ENCODE measurements at places on chromosomes 5 and 9.

GRCh38 chr9:14326264-14326826, 12.4 kb upstream of the NFIB start:
- DNase-seq = no peak

- DNase-seq = no peak
Measured at GRCh38 chr5:56346741-56347535, 113.8 kb upstream of the ANKRD55 start.

DNA sequence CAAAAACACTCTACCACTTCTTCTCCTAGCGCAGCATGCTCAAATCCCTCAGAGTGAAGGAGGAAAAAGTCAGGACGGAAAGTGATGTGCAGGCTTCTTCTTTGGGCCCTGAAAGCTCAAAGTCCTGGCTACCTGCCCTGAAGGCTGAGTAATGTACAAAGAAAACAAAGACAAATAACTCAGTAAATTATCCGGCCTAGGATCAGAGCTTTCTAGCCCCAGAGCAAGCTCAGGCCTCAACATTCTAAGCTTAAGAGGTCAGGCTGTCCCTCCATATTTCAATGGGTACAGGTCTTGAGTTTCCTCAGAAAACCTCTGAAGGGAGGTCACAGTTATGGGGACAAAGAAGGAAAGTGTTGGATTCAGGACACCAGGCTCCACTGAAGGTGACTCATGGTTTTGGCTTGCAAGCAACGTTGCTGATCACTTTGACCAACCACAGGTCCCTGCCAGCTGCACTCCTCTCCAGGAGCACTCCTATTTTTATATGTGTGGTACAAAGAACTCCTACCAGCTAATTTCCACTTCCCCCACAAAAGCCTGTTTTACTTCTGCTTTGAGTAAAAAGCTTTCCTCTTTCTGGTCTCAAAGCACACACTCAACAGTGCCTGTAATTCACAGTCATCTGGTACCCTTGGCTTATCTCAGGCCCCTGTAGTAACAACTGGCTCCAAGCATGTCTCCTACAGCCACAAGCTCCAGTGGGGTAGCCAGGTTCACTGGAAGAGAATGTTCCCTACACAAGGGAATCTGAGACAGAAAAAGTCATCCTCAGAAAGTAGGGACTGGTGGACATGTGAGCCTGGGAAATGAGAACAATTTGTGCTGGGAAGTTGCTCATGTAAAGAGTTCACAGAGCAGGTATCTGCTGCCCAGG, 115.7 kb downstream of the UGCG start:
- no peak for DNase-seq

- DNase-seq = no peak
Measured at GRCh38 chr5:139875957-139876356, 80.3 kb downstream of the PSD2 start.

- no peak for DNase-seq
Measured at GRCh38 chr9:133640580-133641395, 4.6 kb downstream of the DBH start.

GRCh38 chr9:87549791-87550190, 52.1 kb downstream of the DAPK1 start:
- DNase-seq = no peak

DNA sequence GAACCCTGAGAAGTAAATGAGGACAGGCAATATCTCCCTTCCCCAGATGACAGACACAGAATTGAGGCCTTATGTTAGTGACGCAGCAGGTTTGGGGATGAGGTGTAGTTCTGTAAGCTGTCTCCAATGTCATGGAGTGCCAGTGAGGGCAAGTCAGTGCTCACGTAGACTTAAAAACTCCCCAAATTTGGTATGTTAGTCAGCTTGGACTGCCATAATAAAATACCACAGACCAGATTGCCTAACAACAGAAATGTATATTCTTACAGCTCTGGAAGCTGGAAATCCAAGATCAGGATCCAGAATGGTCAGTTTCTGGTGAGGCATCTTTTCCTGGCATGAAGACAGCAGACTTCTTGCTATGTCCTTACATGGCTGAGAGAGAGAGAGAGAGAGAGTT, 14.9 kb downstream of the FOXI1 start:
- DNase-seq = no peak

- no peak for DNase-seq
Measured at GRCh38 chr5:114339108-114339507, 22.8 kb upstream of the KCNN2 start.

DNA sequence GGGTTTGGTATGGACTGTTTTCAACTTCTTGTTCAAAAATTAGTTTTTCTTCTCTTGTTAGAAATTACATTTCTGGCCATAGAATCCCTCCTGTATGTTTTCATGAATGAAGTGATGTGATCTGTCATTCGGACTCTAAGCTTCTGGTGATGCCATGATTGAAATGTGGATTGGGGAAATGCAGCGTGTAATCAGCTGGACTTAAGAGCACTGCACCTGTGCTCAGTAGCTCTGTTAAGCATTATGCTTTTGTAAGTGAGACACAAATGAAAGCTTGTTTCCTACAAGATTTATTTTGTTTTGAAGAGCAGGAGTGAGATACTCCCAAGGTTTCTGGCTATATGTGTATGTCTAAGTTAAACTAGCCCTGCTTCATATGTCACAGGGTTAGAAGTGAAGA, 24.0 kb upstream of the FAM120AOS start:
- DNase-seq = no peak

- no peak for DNase-seq
Measured at GRCh38 chr5:40678026-40678425, 1.7 kb upstream of the PTGER4 start.

GRCh38 chr5:135359374-135360165, 39.5 kb downstream of the MACROH2A1 start:
- no peak for DNase-seq

DNA sequence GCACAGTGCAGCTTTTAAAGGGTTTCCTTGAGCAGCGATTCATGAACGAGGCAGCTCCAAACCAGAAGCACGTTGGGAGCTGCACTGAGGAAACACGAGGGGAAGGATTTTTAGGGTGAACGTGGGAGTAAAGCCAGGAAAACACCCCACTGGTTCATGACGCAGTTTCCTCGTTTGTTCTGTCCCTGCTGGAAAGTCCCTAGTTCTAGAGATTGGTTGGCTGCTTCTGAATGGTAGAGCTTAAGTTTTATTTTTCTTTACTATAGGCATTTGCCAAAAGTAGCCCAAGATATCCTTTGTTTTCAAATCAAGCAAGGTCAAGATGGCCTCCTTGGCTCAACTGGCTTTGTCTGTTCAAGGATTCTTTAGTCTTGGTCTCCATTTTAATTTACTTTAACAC, 116.5 kb upstream of the CACNA1B start:
- no peak for DNase-seq

DNA sequence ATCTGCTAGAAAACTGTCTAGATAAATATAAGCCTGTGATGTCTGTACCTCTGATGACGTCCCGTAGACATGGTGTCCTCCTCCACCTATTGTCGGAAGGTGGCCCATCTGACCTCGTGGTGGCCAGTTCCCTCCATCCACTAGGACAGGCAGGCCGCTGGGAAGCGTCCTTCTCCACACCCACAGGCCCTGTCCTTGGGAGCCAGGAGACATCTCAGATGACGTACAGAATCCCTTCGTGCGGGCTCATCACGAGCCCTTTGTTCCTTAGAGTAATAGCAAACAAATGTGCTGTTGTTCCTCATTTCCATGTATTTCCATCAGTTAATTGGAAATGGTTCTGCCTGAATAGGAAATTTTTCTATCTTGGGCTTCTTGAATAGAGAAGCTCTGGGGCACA, 38.3 kb upstream of the TENT4A start:
- DNase-seq = no peak

DNA sequence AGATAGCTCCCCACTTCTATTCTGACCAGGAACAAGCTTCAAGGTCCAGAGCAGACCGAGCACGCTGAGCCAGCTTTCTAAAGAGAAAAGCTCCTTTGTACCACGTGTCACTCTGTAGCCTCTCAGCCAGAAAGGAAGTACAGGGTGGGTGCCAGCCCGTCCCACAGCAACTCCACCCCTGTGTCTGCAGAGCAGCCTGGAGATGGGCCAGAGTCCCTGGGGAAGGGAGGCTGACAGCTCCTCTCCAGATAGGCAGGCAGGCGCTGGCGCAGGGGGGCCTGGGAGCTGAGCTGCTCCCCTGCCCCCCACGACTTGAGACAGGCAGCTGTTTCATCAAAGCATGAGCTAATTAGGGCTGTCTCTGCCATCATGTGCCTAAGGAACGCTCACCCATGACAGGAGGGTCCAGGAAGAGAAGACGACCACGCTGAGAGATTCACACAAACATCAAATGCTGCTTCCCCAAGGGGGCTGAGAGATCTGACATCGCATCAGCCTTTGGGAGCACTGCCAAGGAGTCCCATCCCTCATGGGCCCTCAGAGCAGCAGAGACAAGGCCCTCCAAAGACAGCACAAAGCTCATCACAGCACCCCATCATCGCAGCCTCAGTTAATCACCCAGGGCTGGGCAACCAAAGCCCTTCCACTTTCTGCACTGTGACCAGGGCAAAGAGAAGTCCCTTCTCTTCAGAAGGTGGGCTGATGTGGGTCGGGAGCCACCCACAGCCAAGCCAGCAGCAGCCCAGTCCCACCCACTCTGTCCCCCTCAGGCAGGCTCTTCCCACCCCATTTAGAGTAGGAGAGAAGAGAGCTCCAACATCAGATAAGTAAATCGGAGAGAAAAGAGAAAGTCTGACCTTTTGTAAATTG, 78.5 kb upstream of the LRRTM2 start:
- no peak for DNase-seq

- no peak for DNase-seq
Measured at GRCh38 chr9:126336736-126337325, 10.2 kb downstream of the MVB12B start.

- DNase-seq = no peak
Measured at GRCh38 chr5:23528677-23529076, 21.3 kb downstream of the PRDM9 start.

- no peak for DNase-seq
Measured at GRCh38 chr5:4862500-4862899, 277.6 kb upstream of the ADAMTS16 start.

GRCh38 chr5:154178661-154179060, 11.9 kb upstream of the GALNT10 start:
- no peak for DNase-seq

- no peak for DNase-seq
Measured at GRCh38 chr5:74421377-74421776, 219.2 kb downstream of the ENC1 start.

DNA sequence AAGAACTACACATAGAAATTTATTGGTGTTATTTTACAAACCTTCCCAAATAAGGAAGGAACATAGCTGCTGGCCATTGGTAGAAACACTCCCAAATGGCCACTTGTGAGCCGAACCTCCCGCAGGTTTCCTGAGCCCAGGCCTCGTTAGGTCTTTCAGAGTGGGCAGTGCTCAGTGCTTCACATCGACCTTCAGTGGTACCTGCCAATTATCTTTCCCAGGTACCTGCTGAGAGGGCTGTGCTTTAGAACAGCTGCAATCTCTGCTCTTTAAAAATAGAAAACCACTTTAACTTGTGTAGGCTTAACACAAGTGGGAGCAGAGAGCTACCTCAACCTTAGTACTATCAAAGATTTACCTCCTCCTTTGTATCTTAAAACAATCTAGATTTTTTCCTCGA, 334.1 kb downstream of the RFX3 start:
- no peak for DNase-seq

GRCh38 chr5:111143910-111144309, 51.8 kb downstream of the WDR36 start:
- DNase-seq = no peak

- no peak for DNase-seq
Measured at GRCh38 chr5:147760086-147760875, 22.2 kb downstream of the JAKMIP2 start.

DNA sequence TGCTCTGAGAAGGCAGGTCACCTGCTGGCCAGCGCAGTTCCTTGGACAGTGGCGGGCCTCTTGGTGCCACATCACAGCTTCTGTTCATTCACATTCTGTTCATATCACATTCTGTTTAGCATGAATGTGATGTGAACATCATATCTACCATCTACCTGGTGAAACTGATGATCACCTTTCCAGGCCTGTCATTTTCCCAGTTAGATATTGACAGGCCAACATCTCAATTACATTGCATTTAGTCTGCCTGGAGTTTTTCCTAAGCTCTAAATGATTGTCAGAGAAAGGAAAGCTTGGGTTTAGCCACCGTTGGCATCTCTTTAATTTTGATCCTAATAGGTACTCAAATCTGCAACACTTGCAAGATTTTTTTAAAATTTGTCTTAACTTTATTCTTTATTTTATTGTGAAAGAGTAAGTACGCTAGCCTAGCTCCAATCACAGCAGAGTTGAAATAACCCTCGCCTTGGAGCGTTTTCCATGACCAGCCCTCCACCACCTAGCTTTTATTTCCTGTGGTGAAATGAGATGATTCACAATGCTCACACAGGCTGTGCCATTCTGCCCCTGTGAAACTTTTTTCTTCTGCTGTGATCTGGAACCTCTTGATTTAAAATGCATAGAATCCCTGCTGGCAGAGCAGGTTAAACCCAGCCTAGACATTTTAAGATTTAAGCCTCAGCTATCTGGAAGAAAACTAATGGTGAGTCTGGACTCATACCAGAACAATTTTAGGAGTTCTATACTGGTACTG, 225.0 kb downstream of the ESM1 start:
- no peak for DNase-seq

DNA sequence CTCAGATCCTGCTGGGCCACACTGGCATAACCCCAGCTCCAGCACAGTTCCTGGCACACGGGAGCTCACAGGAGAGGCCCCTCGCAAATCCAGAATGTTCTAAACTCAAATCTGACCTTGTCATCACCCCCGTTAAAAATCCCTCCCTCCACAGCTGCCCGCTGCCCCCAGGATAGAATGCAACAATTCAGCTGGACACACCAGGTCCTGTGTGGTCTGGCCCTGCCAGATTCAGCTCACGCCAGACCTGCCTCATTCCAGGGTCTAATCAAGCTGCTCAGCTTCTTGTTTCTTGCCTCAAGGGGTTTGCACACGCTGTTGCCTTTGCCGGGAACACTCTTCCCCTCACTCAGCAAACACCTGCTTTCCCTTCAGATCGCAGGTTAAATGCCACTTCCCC, 45.0 kb upstream of the ASS1 start:
- DNase-seq = no peak

- DNase-seq = no peak
Measured at GRCh38 chr5:72951671-72952468, 4.0 kb upstream of the FCHO2 start.

DNA sequence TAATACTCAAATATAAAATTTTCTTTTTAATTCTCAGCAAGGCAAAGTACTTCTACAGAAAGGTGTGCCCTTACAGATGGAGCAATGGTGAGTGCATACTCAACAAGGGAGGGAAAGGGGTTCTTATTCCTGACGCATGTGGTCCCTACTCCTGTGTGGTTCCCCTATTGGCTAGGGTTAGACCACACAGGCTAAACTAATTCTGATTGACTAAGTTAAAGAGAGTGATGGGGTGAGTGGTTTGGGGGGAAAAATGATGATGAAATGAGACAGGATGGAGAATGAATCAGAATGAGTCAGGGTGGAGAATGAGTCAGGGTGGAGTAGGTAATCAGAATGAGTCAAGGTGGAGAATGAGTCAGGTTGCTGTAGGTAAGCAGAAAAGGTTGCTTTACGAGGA, 22.9 kb upstream of the HMGCS1 start:
- DNase-seq = no peak
